Gastrocnemius medialis (tissue), 4 donors: ENCODE measurements at places on chromosomes 12 and 14. TPM values are rescaled to one million over a fixed set of nuclear protein-coding genes. Genes with fewer than 3 reads are reported as not detected.
A peak's percentile ranks its signal among the peaks of the same experiment; 100 is the strongest.

DNA sequence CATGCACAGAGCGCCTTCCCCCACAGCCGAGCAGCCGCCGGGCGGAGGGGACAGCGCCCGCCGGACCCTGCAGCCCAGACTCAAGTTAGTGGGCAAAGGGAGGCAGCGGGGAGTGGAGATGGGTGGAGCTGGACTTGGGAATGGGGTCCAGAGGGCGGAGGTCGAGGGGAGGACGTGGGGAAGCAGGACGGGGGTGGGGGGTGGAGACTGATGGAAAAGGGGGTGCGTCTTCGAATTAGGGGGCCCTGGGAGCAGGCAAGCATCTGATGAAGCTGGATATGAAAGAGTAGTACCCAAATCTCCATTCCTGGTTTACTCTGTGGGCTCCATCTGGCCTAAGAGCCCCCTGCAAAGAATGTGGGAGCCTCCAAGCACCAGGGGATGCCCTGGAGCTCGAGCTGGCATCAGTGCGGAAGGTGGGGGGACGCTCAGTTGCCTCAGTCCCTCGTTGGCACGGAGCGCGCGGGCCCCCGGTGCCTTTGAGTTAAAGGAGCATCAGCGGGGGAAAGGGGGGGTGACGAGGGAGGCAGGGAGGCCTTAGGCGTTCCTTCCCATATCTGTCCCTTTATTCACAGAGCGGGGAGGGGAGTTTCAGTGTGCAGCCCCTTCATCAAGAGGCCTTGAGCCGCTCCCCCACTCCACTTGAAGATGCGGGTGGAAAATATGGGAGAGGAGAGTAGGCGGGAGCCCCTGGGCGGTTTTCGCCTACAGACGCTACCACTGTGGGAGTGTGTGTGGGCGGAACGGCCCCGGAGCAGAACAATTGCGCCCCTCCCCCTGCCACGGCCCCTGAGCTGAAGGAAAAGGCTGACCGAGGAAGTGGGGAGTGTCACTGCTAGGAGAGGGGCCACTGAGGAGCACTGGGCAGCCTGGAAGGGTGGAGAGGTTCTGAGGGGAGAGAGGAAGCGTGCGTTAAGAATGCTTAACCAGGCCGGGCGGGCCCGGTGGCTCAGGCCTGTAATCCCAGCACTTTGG, 644 bp downstream of the NAB2 start:
- peaks cover 8% of the 10 kb centered on the region for H3K36me3 ChIP-seq
- peaks cover 33% of the 10 kb centered on the region for H3K4me1 ChIP-seq
- H3K27me3 ChIP-seq, result no peaks in the 10 kb centered on the region
- peak overlapping the region; percentile 85 for H3K4me3 ChIP-seq
- peak; percentile 55 for DNase-seq
- peak overlapping the region; percentile 97 for H3K27ac ChIP-seq

DNA sequence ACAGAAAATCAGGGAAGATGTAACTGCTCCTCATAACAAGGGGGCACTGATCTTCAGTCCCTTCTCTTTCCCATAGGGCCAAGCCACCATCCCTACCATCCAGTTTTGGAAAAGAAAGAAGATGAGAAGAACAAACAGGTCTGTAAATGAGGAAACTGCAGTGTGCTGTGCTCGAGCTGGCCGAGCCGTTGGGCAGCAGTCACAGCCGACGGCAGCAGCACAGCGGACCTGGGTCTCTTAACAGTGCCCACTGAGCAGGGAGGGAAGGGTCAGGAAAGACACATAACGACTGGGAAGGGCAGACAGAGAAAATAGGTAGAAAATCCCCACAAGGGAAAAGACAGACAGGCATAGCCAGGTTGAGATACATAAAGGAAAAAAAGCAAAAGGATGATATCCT, 38.2 kb downstream of the BDKRB1 start:
- H3K36me3 ChIP-seq, result peaks cover 2% of the 10 kb centered on the region
- H3K27me3 ChIP-seq, result no peaks in the 10 kb centered on the region
- no peak overlapping the region for H3K4me3 ChIP-seq
- no peaks in the 10 kb centered on the region for H3K4me1 ChIP-seq

GRCh38 chr12:106527356-106527755, 55.4 kb upstream of the RFX4 start:
- H3K27ac ChIP-seq, result no peak overlapping the region
- no peak overlapping the region for H3K4me3 ChIP-seq
- DNase-seq, result no peak
- H3K27me3 ChIP-seq, result no peaks in the 10 kb centered on the region
- H3K36me3 ChIP-seq, result no peaks in the 10 kb centered on the region
- no peaks in the 10 kb centered on the region for H3K4me1 ChIP-seq

GRCh38 chr14:92874962-92875661, 47.8 kb upstream of the CHGA start:
- H3K4me3 ChIP-seq, result no peak overlapping the region
- H3K27me3 ChIP-seq, result peaks cover 6% of the 10 kb centered on the region
- no peak for DNase-seq
- no peaks in the 10 kb centered on the region for H3K4me1 ChIP-seq
- no peak overlapping the region for H3K27ac ChIP-seq

DNA sequence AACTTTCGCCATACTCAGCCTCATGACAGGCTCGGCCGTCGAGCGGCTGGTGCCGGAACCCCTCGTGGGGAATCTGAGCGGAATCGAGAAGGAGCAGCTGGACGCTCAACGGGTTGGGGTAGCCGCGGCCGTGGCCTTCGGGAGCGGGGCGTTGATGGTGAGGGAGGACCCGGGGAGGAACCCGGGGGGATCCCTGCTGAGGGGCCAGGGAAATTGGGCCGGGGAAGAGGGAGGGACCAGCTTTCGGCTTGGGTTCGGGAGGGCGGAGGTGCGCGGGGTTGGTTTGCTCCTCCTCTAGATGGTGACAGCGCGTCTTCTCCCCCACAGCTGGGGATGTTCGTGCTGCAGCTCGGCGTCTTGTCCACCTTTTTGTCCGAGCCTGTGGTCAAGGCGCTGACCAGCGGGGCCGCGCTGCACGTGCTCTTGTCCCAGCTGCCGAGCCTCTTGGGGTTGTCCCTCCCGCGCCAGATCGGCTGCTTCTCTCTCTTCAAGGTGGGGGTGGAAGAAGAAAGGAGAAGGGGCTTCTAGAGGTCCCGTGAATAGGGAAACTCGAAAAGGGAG, 9.8 kb downstream of the ARHGEF25 start:
- peaks cover 56% of the 10 kb centered on the region for H3K27me3 ChIP-seq
- H3K4me1 ChIP-seq, result peaks cover 8% of the 10 kb centered on the region
- peak overlapping the region; percentile 61 for H3K4me3 ChIP-seq
- no peak overlapping the region for H3K27ac ChIP-seq
- H3K36me3 ChIP-seq, result no peaks in the 10 kb centered on the region

DNA sequence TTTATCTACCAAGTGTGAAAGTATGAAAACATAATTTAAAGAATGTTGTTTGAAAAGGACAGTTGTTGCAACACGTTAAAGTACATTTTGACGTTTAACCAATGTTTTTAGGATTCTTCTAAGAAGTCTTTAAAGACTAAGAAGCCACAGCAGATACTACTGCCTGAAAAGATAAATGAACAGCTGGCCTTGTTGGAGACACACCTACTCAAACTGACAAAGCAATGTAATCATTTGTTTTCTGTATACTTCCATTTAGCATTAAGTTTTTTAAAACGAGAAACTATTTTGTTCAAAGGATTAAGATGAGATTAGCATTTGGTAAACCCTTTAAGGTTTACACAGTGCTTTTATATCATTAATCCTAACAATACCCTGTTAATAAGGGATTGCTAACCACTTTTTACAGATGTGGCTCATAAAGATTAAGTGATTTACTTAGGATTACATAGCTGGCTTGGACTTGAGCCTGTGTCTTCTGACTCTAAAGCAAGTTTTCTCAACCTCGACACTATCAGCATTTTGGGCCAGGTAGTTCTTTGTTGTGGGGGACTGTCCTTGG, 134.4 kb downstream of the CFAP54 start:
- H3K36me3 ChIP-seq, result no peaks in the 10 kb centered on the region
- no peaks in the 10 kb centered on the region for H3K4me1 ChIP-seq
- DNase-seq, result no peak
- no peak overlapping the region for H3K4me3 ChIP-seq

SERPINA1 gene
- 1.3 TPM for total RNA-seq

NPFF gene
- not detected for total RNA-seq
